ENCODE measurements at places on chromosomes 12 and 14. TPM values are rescaled to one million over a fixed set of nuclear protein-coding genes. Genes with fewer than 3 reads are reported as not detected.

DNA sequence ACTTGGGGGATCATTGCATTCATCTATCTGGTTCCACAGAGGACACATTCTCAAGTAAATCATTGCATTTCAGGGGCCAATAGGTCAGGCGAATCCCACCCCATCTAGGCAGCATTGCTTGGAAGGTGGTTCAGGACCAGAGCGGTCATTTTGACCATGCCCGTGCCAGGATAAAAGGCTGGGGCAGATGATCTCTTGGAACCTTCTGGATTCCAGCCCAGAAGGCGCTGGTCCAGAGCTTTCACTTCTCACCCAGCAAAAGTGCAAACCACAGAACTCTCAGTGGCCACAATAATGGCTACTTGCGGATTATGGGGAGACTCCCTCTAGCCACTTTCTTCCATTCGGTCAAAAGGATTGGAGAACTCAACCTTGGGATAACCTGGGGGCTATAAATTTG lies 595 bp upstream of the KRT85 start:
- no peaks in the 10 kb centered on the region for H3K36me3 ChIP-seq
- H3K27ac ChIP-seq = no peak overlapping the region
- DNase-seq = no peak
- no peaks in the 10 kb centered on the region for H3K27me3 ChIP-seq

GRCh38 chr12:88052686-88053085 lies 23.5 kb upstream of the C12orf50 start:
- no peaks in the 10 kb centered on the region for H3K4me1 ChIP-seq
- no peaks in the 10 kb centered on the region for H3K27me3 ChIP-seq
- H3K27ac ChIP-seq = no peak overlapping the region

DNA sequence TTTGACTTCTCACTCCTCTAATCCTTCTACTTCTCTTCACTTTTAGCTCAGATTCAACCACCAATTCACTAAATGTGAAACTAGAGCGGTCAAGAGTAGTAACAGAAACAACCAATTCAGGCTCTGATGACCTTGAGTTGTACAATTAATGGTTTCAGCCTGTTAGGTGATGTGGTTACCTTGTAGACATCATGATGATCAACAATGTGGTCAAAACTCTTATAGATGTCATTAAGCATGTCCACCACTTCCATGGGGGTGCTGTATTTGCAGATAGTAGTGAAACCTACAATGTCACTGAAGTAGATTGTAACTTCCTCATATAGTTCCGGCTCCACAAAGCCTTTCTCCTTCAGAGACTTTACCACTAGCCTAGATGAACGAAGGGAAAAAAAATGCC lies 54.1 kb upstream of the PLBD1 start:
- no peaks in the 10 kb centered on the region for H3K36me3 ChIP-seq
- H3K4me1 ChIP-seq = no peaks in the 10 kb centered on the region
- no peaks in the 10 kb centered on the region for H3K27me3 ChIP-seq
- DNase-seq = no peak

DNA sequence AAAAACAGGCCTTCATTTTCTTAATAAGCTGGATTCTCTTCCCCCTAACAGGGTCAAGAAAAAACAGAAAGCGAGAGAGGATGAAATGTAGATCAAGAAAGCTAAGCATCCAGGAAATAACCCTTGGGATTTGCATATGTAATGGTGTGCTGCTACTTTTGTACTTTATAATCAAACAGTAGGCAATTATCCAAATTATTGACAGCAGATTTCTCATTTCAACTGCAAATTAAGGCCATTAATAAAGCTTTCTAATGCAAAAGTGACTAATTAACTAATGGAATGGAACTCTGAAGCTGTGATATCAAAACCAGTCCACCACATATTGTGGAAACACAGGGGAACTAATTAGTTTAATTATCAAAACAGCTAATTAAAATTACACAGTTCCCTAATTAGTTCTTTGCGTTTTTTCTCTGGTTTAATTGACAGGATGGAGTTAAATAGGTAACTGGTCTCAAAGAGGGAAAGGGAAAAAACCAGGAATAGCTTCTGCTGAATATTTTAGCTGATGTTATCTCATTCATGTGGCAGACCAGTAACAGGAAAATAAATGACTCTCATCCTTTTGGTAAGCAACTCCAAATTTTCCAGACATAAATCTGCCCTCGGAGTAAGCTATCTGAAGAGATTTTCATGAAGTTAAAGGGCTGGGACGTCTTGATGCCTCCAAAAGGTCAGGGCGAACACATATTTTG lies 182.7 kb upstream of the LMO3 start:
- H3K27ac ChIP-seq = no peak overlapping the region
- DNase-seq = no peak
- no peaks in the 10 kb centered on the region for H3K27me3 ChIP-seq
- no peak overlapping the region for H3K4me3 ChIP-seq

DNA sequence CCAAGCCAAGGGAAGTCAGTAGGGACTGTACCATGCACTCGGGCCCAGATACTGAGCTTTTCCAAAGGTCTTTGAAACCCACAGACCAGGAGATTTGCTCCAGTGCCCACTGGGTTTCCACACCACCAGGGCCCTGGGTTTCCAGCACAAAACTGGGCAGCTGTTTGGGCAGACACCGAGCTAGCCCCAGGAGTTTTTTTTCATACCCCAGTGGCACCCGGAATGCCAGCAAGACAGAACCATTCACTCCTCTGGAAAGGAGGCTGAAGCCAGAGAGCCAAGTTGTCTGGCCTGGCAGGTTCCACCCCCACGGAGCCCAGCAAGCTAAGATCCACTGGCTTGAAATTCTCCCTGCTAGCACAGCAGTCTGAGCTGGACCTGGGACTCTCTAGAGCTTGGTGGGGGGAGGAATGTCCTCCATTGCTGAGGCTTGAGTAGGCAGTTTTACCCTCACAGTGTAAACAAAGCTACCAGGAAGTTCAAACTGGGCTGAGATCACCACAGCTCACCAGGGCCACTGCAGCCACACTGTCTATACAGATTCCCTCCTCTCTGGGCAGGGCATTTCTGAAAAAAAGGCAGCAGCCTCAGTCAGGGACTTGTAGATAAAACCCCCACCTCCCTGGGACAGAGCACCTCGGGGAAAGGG lies 793.7 kb downstream of the RPS29 start:
- no peak overlapping the region for H3K4me3 ChIP-seq
- no peaks in the 10 kb centered on the region for H3K27me3 ChIP-seq
- no peaks in the 10 kb centered on the region for H3K36me3 ChIP-seq
- H3K27ac ChIP-seq = no peak overlapping the region
- DNase-seq = no peak

DNA sequence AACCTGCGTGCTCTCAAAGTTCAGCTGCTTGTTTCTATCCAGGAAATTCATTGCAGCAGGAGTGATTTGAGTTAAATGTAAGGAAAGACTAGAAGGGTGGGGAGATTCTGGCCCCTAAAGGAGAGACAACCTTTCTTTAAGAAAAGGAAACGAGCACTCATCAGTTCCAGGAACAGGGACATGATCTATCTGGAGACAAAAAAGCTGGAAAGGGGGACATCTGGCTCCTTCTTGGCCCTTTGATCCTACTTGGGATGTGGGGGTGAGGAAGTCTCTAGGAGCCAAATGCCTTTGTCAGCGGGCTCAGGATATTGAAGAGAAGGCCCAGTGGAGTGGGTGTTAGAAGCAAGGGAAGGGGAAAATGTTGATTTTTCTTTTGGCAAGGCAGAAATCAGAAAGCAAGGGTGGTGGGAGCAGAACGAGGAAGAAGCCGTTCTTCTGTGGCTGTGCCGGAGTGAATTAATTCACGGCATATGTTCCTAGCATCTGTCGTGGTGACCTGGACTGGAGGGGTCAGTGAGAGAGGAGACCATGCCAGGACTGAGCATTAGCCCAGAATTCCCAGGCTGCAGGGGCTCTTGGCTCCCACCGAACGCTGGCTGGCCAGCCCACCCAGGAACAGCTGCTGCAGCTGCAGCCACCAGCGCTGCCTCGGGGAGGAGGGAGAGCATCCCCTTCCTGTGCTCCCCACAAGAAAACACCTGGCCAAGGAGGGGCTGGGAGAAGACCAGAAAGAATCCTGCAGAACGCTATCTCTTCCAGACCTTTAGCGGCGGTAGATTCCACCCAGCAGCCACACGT lies 62.8 kb upstream of the GPATCH2L start:
- no peak for DNase-seq
- no peaks in the 10 kb centered on the region for H3K27me3 ChIP-seq
- no peaks in the 10 kb centered on the region for H3K4me1 ChIP-seq

- peak overlapping the region; percentile 29 for H3K4me3 ChIP-seq
- H3K27me3 ChIP-seq = no peaks in the 10 kb centered on the region
- DNase-seq = no peak
- H3K27ac ChIP-seq = no peak overlapping the region
Observed at GRCh38 chr14:26598081-26598671, 343 bp upstream of the NOVA1 start.

GRCh38 chr12:54428050-54429013 lies 9.3 kb upstream of the ITGA5 start:
- no peak overlapping the region for H3K4me3 ChIP-seq
- no peaks in the 10 kb centered on the region for H3K27me3 ChIP-seq
- no peak for DNase-seq
- no peaks in the 10 kb centered on the region for H3K36me3 ChIP-seq

DNA sequence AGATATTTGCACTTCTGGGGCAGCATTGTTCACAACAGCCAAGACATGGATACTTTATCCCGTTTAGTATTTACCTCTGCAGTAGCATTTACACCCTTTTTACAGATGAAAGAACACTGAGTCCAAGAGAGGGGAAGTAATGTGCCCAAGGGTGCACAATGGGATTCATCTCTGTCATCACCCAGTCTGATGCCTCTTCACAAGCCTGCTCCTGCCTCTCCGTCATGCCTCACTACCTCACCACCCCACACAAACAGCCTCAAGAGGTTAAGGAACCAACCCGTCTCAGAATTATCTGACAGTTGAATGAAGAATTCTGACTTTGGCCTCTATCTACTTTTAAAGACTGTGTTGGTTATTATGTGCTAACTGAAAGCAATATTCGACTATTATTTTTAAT lies 368.4 kb downstream of the ATP23 start:
- H3K36me3 ChIP-seq = no peaks in the 10 kb centered on the region
- DNase-seq = no peak
- no peaks in the 10 kb centered on the region for H3K27me3 ChIP-seq

DNA sequence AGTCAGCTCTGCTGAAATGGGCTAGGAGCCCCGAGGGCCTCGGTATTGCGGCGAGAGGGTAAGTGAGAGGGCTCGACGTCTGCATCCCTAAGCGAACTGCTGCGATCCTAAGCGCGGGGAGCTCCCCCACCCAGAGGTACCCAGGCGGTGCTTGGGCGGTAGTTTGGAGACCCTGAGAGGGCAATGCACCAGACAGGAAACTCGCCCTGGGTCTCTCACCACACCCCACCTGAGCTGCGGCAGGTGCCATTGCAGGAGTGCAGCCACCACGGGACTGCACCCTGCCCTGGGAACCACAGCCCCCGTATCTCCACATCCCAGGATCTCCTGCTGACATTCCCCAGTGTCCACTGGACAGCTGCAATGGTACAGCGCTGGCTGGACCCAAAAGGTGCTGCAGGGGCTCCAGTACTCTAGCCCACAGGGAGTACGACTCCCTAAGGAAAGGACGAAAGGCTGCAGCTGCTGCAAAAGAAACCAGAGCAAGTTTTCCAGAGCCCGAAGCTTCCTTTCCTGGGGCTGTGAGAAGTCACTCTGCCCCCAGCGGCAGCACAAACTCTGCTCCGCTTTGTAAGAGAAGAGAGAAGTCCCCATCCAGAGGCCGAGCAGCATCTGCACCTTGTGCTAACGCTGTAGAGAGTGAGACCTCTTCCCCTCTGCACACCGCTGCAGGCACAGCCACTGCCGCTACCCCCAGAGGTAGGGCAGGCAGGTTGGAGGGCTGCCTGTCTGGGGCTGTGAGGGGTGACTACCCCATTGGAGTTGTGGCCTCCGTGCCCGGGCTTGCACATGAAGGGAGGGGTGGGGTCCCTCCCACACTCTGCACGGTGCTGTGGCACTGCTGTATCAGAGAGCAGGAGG lies 31.1 kb upstream of the MON2 start:
- H3K27ac ChIP-seq = no peak overlapping the region
- H3K27me3 ChIP-seq = peaks cover 10% of the 10 kb centered on the region
- H3K36me3 ChIP-seq = no peaks in the 10 kb centered on the region

- no peaks in the 10 kb centered on the region for H3K4me1 ChIP-seq
- no peaks in the 10 kb centered on the region for H3K36me3 ChIP-seq
- H3K4me3 ChIP-seq = no peak overlapping the region
Observed at GRCh38 chr12:24111616-24112015, 162.1 kb upstream of the SOX5 start.

DNA sequence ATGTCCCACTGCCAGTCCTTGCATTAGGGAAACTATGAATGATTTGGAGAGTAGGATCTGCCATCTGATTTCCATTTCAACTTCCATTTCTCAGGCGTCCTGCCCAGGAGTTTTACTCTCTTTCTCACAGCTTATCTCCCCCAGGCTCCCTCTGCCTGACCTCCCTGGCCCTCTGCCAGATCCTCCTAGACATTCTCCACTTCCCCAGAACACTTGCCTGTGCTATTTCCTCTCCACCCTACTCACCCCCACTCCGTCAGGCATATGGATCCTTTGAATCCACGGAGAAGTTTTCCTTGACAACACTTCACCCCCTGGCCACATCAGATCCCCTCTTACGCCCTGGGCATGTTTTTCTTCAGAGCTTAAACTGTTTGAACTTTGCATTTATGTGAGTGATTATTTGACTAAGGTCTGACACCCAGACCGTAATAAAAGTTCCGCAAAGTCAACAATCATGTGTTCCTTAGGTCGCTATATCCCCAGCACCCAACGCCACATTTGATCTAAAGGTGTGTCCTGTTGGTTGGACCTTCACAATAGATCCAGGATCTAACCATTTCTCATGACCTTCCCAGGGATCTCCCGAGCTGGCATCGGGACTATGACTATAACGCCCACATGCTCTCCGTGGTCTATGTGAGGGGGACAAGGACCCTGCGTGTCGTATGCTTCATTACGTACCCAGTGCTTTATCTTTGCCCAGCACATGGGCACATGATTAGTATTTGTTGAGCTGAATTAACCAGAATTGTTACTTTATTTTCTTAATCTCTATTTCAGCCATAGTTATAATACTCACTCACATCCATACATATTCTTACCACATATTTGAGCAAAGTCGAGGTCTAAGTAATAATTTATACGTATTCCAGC lies 255.8 kb upstream of the FOXN3 start:
- no peaks in the 10 kb centered on the region for H3K4me1 ChIP-seq
- H3K27ac ChIP-seq = no peak overlapping the region
- no peak overlapping the region for H3K4me3 ChIP-seq
- H3K27me3 ChIP-seq = no peaks in the 10 kb centered on the region
- DNase-seq = no peak

GRCh38 chr12:78865516-78865915 lies 942 bp downstream of the SYT1 start:
- peak overlapping the region; percentile 92 for H3K4me3 ChIP-seq

- no peak for DNase-seq
- H3K27me3 ChIP-seq = no peaks in the 10 kb centered on the region
- no peak overlapping the region for H3K4me3 ChIP-seq
- H3K4me1 ChIP-seq = no peaks in the 10 kb centered on the region
Observed at GRCh38 chr12:45138609-45139008, 77.3 kb upstream of the ANO6 start.

GRCh38 chr12:109875572-109876131 lies 4.7 kb downstream of the GLTP start:
- H3K27ac ChIP-seq = no peak overlapping the region
- H3K4me1 ChIP-seq = peaks cover 14% of the 10 kb centered on the region
- no peaks in the 10 kb centered on the region for H3K27me3 ChIP-seq
- no peaks in the 10 kb centered on the region for H3K36me3 ChIP-seq

- no peaks in the 10 kb centered on the region for H3K36me3 ChIP-seq
- no peaks in the 10 kb centered on the region for H3K27me3 ChIP-seq
- no peak for DNase-seq
- H3K4me1 ChIP-seq = no peaks in the 10 kb centered on the region
Observed at GRCh38 chr12:80756875-80757274, 40.2 kb downstream of the MYF5 start.

MANSC4 gene
- not detected for total RNA-seq

LRR1 gene
- 23.3 TPM for total RNA-seq

CNTN1 gene
- not detected for total RNA-seq

TGM1 gene
- total RNA-seq = 2.3 TPM

SAMD15 gene
- 1.4 TPM for total RNA-seq

Data from Panc1 (cell line).